ENCODE measurements at places on chromosomes 16 and 17.

DNA sequence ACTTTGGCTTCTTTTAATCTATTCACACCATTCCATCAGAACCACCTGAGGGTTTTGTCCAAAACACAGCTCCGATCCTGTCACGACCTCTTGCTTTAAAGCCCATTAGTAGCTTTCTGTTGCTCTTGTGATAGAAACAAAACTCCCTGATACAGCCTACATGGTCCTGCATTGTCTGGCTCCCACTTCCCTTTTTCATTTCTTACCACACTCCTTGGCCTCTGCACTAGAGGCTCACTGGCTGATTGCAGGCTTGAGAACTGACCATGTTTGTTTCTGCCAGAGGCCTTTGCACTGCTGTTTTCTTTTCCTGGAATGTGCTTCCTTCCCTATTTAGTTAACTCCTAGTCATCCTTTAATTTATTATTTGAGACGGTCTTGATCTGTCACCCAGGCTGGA lies 23.7 kb downstream of the IST1 start:
- DNase-seq = no peak

- no peak for DNase-seq
These were observed 17.6 kb downstream of the TEX2 start for GRCh38 chr17:64245218-64246145.

GRCh38 chr17:57976594-57976993 lies 11.5 kb downstream of the VEZF1 start:
- no peak for DNase-seq

GRCh38 chr16:57266531-57267260 lies 17.8 kb downstream of the PLLP start:
- DNase-seq = no peak

- DNase-seq = no peak
These were observed 211.3 kb downstream of the CA10 start for GRCh38 chr17:51947160-51947735.

DNA sequence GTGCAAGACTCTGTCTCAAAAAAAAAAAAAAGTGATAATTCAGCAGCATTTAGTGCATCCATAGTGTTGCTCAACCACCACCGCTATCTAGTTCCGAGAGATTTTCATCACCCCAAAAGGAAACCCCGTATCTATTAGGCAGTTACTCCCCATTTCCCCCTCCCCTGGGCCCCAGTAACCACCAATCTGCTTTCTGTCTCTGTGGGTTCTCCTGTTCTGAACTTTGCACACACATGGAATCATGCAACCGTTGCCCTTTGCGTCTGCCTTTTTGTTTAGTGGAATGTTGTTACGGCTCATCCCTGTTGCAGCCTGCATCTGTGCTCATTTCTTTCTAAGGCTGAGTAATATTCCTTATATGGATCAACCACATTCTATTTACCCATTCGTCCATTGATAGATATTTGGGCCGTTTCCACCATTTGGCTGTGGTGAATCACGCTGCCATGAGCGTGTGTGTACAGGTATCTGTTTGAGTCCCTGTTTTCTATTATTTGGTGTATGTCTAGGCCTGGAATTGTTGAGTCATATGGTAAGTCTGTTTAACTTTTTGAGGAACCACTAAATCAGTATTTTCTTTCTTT lies 8.7 kb upstream of the SYNGR2 start:
- no peak for DNase-seq

GRCh38 chr16:14455573-14455972 lies 174.5 kb downstream of the PARN start:
- DNase-seq = no peak

DNA sequence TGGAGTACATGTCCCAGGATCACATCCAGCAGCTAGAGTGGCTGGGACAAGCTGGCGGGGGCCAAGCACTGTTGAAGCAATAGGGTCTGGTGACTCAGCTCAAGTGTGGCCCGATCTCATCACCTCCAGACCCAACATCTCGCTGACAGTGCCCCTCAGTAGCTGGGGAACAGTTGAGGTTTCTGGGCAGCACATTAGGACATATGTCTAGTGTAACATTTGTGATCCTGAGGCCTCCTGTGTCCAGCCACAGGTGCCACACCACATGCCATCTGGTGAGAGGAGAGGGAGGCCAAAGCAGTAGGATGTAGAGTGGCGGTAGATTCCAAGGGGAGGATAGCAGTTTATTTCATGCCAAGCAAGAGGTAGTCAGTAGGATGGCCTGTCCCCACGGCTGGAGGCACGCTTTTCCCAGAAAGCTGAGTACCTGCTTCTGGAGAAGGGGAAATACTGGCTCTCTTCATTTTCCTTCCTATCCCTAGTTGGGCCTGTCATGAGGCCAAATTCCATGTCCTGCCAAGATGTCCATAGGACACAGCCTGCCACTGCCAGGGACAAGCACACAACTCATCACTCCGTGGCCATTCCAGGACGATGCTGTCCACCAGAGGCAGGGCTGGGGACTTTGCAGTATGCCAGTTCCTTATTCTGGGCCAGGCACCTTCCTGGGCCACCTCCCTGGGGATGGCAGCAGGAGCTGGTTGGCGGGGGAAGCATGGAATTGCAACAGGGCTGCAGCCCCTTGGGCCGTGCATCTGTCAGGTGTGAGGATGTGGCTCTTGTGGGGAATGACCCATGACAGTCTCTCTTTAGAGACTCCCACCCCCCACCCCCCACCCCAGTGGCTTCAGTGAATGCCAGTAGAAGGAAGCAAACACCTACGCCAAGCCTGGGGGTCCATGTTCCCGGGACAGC lies 24.0 kb downstream of the GGA3 start:
- DNase-seq = peak; percentile 4

DNA sequence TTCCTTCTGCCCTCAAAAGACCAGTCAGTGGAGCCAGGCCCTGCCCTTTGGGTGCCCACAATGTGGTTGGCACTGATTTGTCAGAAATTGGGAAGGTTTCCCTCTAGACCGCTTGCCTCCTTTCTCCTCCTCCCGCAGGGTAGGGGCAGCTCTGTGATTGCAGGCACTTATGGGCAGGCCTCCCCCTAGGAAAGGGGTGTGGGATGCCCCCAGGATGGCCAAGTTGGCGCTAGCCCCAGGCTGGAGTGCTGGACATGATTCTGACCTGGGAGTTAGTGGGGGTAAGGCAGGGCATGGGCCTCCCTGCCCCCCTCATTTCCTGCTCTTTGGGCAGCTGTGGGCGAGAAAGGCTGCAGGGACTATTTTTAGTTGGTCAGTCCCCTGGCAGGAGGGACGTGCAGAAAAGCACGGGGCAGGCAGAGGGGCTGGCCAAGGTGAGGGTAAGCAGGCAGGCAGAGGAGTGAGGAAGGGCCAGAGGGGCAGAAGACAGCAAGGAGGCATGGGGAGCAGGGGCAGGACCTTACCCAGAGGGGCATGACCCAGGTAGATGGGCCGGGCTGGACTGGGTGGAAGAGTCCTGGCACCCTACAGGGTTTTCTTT lies 3.3 kb downstream of the RARA start:
- DNase-seq = no peak

- no peak for DNase-seq
These were observed 1.9 kb downstream of the RTN4RL1 start for GRCh38 chr17:2023256-2023655.

DNA sequence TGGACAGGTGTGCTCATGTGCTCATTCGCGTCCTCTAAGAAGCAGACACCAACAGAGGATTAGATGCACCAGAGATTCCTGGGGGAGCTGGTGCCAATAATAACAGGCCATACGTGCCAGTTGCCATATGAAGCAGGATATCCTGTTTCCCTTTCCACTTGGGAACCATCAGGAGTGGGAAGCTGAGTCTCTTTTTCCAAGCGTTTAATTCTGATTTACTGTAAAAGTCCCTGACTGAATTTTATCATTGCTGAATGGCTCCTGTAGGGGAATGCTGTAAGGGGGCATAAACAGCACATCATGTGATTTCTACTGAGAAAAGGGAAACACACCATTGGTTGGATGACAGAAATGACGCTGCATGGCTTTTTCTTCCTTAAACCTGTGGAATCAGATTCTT lies 113.3 kb downstream of the IRF8 start:
- DNase-seq = peak; percentile 40

- no peak for DNase-seq
These were observed 87.5 kb upstream of the WSB1 start for GRCh38 chr17:27206447-27206846.

- peak; percentile 49 for DNase-seq
These were observed 2.9 kb upstream of the CACNG3 start for GRCh38 chr16:24253192-24253591.

DNA sequence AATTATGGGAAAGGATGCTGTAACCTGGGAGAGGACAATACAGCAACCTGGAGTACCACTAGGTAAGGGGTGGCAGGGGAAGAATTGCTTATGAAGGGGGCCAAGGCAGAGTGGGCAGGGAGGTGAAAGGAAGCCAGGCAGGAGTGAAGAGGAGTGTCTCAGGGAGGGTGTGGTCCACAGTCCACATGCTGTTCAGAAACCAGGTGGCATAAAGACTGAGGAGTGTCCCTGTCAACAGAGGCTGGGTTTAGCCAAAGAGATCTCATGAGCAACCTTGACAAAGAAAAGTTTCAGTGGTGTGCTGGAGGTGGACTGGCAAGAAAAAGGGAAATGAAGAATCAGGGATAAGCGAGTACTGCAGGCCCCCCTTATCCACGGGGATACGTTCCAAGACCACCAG lies 88.4 kb downstream of the SPACA3 start:
- no peak for DNase-seq

- DNase-seq = no peak
These were observed 25.4 kb upstream of the HOXB13 start for GRCh38 chr17:48753794-48754499.

- no peak for DNase-seq
These were observed 197.4 kb upstream of the CACNG5 start for GRCh38 chr17:66637491-66637890.

GRCh38 chr17:2083613-2084035 lies 28.7 kb downstream of the HIC1 start:
- DNase-seq = no peak

- DNase-seq = peak; percentile 57
These were observed 254.8 kb upstream of the TBX2 start for GRCh38 chr17:61144617-61145564.

- peak; percentile 17 for DNase-seq
These were observed 9.0 kb upstream of the ST6GALNAC2 start for GRCh38 chr17:76594690-76595089.

GRCh38 chr17:77352441-77352840 lies 211.7 kb downstream of the SEC14L1 start:
- no peak for DNase-seq

DNA sequence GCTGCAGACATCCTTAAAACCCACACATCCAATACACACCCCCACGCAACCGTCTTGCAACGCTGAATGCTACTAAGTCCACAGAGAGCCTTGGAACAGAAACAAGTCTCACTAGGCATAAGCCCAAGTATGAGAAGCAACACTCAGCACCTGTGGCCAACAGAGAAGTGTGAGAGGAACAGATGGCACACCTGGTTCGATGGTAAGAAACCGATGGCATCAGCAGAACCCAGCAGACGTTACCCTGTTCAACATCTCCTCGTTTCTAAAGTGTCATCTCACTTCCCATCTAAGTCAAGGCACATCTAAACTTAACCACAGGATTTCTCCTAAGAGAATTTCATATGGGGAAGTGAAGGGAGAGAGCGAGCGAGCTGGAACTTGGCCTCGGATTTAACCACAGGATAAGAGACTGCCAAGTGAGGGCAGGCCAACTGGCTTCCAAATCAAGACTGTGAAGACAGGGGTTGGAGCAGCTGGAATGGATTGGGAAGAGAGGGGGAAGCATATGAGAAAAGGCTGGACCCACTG lies 41.0 kb downstream of the NXPH3 start:
- DNase-seq = peak; percentile 80

DNA sequence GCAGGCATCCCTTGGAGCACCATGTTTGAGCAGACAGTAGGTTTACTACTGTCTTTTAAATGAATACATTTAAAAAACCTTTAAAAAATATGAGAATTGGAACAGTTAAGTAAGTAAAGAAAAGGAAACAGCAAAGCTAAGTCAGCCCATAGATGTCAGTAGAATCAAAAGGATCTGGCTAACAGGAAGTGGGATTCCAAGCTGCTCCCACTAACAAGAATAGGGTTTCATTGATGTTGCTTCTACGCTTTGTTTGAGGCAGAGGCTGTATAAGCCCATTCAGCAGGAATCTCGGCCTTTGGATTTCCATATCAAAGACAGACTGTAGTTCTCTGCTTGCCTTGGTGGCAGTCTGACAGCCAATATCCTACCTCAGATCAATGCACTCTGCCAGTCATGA lies 122.9 kb upstream of the ELAC2 start:
- no peak for DNase-seq

DNA sequence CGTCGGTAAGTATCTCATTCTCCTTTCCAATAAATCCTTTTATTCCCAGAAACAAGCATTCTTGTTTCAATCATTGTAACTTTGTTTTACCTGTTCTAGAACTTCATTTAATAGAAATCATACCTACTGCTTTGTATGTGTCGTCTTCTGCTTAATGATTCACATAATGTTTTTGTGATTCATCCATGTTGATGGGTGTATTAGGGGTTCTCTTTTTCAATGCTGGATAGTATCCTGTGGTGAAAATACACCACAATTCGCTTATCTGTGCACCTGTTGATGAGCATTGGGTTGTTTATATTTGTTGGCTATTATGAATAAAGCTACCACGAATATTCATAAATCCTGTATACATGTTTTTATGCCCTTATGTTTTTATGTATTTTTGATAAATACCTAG lies 703.2 kb downstream of the MAF start:
- DNase-seq = no peak

DNA sequence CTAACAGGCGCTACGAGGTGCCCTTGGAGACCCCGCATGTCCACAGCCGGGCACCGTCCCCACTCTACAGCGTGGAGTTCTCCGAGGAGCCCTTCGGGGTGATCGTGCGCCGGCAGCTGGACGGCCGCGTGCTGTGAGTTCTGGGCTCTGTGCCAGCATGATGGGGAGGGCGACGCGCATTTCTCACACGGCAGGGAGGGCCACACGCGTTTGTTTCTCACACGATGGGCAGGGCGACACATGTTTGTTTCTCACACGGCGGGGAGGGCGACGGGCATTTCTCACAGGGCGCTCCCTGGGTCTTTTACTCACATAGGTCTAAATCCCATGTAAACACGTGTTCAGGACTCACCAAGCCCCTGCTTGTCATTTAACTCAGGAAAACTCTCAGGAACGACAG lies 4.4 kb downstream of the GAA start:
- peak; percentile 76 for DNase-seq

DNA sequence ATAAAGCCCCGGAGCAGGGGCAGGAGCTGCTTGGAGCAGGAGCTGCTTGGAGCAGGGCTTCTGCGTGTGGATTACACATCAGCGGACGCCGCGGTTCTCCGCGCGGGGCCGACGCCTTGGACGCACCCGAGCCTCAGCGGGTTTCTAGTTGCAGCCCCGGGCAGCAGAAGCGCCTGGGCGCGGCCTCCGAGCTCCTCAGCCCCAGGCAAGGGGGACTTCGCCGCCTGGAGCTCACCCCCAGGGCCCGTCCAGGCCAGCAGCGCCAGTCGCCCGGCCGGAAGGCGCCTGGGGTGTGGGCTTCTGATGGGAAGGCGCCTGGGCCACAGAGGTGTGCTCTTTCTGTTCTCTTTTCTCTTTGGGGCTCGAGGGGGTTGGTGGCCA lies 6.3 kb downstream of the FOXF1 start:
- DNase-seq = no peak

GRCh38 chr17:49588726-49589576 lies 13.3 kb downstream of the NXPH3 start:
- no peak for DNase-seq

Measured in NCI-H2171 treated with DMSO at 0.1 percent for 48 hours (cell line).